ENCODE measurements at places on chromosomes 7 and 10.

DNA sequence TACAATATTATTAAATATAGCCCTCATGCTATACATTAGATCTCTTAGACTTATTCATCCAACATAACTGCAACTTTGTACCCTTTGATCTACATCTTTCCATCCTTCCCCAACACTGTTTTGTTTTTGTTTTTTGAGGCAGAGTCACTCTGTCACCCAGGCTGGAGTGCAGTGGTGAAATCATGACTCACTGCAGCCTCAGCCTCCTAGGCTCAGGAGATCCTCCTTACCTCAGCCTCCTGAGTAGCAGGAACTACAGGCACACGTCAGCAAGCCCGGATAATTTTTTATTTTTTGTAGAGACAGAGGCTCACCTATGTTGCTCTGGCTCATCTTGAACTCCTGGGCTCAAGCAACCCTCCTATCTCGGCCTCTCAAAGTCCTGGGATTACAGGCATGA lies 53.3 kb downstream of the NT5C2 start:
- DNase-seq, result no peak

DNA sequence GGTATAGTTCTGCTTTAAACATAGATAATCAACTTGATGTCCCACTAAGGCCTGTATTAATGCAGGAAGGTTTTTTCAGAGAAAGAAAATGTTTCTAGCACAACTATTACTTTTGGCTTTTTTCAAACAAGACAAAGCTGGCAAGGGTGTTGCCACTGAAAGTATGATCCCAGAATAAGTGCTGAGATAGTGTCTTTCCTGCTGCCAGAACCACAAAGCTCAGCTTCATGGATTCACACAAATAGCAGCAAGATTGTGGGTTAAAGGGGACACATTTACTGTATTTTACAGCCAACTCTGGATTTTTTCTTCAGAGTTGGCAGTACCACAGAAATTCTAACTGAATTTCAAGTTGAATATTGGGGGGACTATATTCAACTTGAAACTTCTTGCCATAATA lies 4.3 kb downstream of the NCOA4 start:
- no peak for DNase-seq

DNA sequence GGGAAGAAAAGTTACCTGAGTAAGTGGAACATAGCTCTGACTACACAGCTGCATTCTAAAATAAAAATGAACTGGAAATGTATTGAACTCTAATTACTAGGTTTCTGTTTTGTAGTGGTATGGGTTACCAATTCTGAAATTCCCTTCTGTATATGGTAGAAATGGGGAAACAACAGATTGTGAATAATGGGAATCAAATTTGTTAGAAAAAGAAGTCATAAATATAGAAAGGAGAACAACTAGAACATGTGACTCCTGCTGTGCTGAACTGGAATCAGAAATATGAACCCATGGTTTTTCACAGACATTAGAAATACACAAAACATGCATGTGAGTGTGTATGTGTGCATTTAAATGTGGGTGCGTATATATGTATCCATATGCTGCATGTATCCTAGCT lies 27.0 kb downstream of the MCMBP start:
- no peak for DNase-seq

DNA sequence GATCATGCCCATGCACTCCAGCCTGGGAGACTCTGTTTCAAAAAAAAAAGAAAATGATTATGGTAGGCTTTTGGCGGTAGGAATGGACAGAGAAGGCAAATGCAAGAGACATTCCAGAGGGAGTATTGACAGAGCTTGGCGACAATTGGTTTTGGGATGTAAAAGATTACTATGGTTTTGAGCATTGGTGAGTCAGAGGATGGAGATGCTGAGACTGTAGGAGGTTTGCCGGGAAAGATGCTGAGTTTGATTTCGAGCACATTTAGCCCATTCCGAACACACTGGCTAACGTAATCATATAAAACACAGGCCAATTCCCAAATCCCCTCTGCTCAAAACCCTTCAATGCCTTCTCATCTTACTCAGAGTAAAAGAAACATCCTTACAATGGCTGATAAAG lies 161.6 kb upstream of the MKLN1 start:
- DNase-seq, result no peak

DNA sequence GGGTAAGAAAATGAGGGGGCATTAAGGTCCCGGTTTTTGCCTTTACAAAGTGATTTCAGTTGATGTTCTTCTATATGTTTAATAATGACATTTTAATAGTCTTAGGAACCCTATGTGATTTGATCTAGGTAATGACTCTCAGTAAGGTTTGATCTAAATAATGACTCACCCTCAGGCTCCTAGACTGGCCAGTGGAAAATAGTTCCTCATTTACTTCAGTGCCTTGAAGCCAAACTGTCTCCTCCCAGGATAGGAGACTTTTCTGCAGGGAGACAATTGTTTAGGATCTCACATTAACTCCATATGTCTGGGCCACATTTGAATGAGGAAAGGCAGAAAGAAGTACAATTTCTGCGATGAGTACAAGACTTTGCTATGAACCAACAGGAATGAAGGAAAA lies 1331.9 kb downstream of the XPNPEP1 start:
- DNase-seq, result no peak

- DNase-seq, result no peak
Observed at GRCh38 chr10:113350311-113351040, 202.4 kb upstream of the HABP2 start.

DNA sequence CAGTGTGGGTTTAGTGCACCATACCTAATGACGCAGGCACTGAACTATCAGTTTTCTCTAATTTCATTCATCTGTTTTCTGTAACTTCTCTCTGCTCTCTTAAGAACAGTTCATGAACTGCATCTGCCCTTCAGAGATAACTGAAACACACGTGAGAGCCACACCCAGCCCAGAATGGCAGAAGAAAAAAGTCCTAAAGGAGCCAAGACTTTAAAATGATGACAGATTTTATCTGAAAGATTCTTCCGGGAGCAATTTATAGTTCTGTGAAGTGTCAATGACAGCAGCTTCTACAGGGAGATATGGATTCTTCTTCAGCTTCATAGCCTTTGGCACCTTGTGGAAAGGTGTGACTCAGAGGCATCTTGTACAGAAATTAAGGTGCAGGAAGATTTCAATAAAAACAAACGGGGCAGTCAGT lies 211.5 kb upstream of the SLC26A5 start:
- DNase-seq, result no peak

- peak; percentile 51 for DNase-seq
Observed at GRCh38 chr7:117322741-117323304, at the start of gene WNT2. Gene WNT2 (minus strand): TSS chr7:117323058. CDS start chr7:117322989, 69 bp downstream.

GRCh38 chr10:86965986-86966654 lies 2.2 kb upstream of the ADIRF start:
- DNase-seq, result no peak

- DNase-seq, result no peak
Observed at GRCh38 chr7:19969859-19970493, 196.6 kb upstream of the TMEM196 start.

GRCh38 chr7:14085901-14086300 lies 96.4 kb upstream of the ETV1 start:
- DNase-seq, result no peak

DNA sequence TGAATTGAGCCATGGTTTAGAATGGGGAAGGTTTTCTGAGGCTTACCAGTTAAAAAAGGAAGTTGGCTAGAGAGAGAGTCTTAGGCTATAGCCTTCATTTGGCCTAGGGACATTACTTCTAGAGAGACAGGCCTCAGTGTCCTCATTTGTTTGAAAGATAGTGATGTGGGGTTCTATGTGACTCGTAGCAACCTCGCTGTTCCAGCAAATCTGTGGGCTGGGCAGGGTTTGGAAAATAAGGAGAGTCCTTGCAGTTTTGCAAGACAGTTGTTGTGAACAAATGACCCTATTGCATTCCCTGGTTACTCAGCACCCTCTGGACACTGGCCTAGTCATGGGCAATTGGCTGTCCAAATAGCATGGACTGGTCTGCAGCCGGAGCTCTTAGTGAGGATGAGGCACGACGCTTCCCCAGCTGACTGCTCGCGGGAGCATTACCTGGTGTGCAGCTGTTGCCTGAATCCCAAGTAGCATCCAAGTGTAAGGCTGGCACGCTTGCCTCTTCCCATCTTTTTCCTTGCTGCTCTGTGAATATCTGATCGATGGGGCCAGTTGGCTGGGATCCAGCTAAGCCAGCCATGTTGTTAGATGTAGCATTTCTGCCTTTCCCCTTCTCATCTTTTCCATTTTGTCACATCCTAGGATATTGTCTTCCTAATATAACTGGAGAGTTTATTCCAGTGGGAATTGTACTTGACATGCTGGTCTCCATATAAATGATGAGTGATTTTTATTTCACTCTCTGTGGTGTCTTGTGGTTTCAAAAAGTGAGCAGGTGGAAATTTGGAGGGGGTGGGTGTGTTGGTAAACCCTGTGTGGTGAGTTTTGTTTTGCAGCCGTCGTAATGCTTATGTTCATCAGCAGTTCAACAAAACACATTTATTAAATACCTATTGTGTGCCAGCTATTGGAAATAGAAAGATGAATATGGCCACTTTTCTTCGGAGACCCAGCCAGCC lies 99.8 kb downstream of the SND1 start:
- no peak for DNase-seq

GRCh38 chr10:73653701-73654100 lies 2.1 kb downstream of the SYNPO2L start:
- DNase-seq, result peak; percentile 29

DNA sequence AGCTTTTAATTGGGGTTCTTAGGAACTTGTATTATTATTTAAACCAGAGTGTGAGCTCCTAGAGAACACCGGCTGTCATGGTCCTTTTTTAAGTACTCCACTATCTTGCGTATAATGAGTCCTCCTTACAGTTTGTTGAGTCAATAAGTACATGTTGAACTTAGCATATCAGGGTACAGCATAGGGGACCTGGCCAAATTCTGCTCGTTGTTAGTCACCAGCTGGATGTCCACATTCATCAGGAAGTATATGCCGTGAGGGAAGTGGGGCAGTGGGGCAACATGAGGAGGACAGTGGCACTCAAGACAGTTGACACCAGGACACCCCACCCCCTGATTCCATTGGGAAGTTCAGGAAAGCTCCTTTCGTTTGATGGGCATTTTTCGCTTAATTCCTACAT lies 16.6 kb downstream of the RPP30 start:
- no peak for DNase-seq

GRCh38 chr7:113199841-113200240 lies 81.5 kb upstream of the SMIM30 start:
- DNase-seq, result no peak

- no peak for DNase-seq
Observed at GRCh38 chr10:97393034-97393573, 8.0 kb downstream of the RRP12 start.

GRCh38 chr7:29806995-29807841 lies 910 bp downstream of the WIPF3 start:
- DNase-seq, result peak; percentile 63

GRCh38 chr7:91033574-91033973 lies 230.7 kb upstream of the FZD1 start:
- no peak for DNase-seq

- peak; percentile 81 for DNase-seq
Observed at GRCh38 chr10:132395704-132396493, 1.1 kb upstream of the PWWP2B start.

DNA sequence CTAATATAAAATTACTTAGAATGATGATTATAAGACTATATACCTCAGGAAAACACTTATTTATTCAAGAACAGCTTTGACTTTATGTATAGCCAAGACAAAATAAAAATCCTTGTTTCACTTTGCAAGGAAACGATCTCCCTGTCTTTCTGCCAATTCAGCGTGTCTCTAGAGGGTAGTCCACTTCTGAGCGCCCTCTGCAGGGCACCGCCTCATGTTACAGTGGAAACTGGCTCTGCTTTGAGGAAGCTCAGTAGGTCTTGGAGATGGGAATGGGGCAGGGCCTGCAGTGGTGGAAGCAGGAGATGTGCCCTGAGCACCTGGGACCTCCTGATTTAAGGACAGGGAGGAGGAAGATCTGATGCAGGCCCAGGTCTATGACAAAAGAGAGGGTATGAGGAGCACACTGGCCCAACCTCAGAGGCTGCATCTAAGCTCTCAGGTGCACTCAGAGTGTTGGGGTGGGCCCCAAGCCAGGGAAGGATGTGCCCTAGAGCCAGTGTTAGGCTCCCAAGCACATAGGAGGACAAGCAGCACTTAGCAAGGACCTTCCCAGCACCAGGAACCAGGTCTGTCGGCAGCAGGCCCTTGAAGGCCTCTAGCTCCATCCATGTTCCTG lies 481.0 kb downstream of the TNS3 start:
- peak; percentile 72 for DNase-seq

- DNase-seq, result no peak
Observed at GRCh38 chr7:157522954-157523353, 186.2 kb downstream of the DNAJB6 start.

- DNase-seq, result no peak
Observed at GRCh38 chr7:42414941-42415505, 178.0 kb upstream of the GLI3 start.

GRCh38 chr7:51101111-51101757 lies 215.4 kb downstream of the COBL start:
- DNase-seq, result no peak

DNA sequence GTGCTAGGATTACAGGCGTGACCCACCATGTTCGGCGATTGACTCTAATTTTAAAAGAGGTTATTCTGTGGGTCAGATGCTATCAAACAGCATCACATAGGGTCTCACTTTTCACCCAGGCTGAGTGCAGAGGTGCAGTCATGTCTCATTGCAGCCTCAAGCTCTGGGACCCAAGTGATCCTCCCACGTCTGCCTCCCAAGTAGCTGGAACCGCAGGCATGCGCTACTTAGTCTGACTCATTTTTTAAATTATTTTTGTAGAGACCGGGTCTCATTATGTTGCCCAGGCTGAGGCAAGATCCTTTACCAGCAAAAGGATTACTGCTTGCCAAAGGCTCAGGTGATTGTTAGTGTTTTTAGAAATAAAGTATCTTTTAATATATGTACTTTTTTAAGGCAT lies 42.9 kb upstream of the STOX1 start:
- DNase-seq, result no peak

- DNase-seq, result no peak
Observed at GRCh38 chr7:38542156-38542555, 89.0 kb downstream of the AMPH start.

GRCh38 chr7:30764030-30764975 lies 6.9 kb upstream of the MINDY4 start:
- DNase-seq, result no peak

DNA sequence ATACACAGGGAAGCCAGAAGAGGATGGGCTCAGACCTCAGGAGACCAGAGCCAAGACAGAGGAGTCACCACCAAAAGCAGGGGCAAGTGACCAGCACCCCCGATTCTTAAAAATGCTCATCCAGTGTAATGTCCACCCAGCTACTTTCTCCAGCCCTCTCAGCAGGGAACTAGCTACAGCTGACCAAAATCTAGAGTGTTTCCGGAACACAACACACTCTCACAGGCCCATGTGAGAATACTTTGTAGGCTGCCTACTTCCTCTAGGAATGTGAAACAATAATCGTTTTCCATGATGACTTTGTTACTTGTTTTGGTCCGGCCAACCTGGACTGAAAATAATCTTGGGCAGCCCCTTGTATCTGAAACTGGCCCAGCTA lies 14.5 kb downstream of the PSAP start:
- DNase-seq, result no peak

DNA sequence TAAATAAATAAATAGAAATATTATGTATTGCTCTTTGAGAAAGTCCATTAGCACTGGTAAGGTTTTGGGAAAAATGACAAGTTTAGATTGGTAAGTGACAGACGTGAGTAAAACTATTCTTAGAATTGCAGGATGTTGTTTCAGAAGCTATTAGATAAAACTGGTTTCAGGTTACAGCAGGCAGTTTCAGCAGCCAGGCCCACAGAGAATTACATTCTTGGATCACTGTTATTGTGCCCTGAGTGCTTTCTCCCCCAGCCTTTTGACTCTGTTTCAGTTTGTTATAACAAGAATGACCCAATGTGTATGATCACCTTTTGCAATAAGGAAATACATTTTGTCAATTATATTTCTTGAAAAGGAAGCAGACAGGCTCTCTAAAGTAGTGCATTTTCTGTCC lies 86.5 kb downstream of the DKK1 start:
- no peak for DNase-seq

All from neural progenitor cell (in vitro differentiated cells).